Stimulated activated CD4-positive, alpha-beta T cell treated with anti-CD3 and anti-CD28 coated beads, Interleukin-15, amount 100 ng/mL, for 48 hours (primary cell): ENCODE measurements at places on chromosomes 7 and 10.

DNA sequence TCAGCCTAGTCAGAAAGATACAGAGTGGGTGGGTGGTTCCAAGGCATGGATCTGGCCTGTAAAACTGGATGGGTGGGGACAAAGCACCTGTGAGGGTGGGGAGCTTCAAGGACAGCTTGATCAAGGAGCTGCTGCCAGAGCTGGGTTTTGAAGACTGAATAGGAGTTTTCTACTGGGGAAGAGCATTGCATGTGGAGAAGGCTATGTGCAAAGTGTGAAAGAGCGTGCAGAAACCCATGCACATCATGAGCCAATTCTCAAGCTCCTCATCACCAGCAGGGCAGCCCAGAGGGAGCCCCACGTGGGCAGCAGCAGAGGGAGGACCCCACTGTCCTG, 58.6 kb downstream of the PDGFA start:
- no peak for DNase-seq

GRCh38 chr7:158323741-158324396, 263.8 kb downstream of the PTPRN2 start:
- DNase-seq = no peak

DNA sequence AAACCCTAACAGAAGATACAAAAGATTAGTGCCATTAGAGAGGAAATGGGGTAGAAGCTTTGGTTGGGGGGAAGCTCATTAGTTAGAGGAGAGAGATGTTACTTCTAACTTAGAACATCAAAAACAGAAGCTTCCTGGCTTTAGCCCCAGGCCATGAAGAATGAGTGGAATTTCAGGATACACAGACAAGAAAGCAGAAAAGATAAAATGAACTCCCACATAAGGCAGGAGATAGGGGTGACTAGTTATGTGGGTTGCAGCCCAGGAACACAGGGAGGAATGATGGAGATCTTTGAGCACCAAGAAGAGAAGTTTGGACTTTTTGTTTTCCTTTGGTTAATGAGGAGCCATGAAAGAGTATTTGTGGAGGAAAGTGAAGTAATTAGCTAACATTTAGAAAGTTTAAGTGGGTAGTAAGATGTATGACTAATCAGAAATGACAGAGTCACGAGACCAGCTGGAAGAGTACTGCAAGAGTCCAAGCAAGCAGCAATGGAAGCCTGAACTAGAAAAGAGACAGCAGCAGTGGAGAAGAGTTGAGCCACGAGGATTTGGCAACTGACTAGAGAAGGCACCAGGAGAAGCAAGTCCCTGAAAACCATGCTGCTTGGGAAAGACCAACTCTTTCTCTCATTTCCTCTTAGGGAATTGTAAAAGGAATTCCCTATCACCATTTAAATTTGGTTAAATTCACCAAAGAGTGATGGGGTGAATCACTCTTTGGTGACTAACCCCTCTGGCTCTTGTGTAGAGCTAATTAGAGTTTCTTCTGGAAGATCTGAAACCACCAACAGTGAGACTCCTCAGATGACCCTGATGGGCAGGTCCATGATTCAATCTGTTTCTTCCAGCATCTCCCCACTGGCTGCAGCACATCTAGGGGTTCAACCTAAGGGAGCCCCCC, 131.9 kb downstream of the KCNMA1 start:
- DNase-seq = no peak

DNA sequence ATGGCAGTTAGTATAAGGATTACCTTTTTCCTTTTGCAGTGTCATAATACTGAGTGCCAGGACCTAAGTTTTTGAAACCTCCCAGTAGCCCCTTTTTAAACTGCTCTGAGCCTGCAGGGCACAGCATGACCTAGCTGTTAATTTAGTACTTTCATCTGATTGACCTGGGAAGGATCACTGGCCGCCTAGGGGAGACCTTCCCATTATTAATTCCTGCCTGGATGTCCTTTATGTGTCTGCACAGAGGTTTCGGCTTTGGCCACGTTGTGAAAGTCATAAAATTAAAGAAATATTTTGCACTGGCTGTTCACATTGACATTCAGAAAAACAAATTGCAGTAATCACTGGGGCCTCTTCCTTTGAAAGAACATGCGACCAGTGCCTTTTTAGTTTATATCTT, 290.2 kb downstream of the SDK1 start:
- no peak for DNase-seq

- no peak for DNase-seq
Observed at GRCh38 chr7:156629873-156630272, 10.7 kb upstream of the RNF32 start.

DNA sequence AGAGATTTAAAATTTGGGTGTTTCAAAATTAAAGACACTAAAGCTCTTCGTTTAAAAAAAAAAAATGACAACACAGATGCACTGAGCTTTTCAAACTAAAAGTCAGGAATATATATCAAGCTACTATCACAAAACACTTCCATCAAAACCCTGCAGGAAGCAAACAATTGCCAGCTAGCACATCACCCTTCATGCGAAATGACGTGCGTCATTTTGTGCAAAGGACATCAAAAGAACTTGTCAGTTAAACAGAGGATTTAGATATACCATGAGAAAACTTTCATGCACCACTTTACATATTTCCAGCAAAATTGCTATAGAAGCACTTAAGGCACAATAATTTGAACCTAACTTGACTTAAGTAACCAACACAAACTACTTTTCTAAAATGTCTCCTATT, 264.7 kb downstream of the GRM8 start:
- no peak for DNase-seq

- no peak for DNase-seq
Observed at GRCh38 chr10:52952391-52953055, 179.9 kb upstream of the MBL2 start.
